ENCODE measurements at places on chromosomes 7 and 10.
A peak's percentile ranks its signal among the peaks of the same experiment; 100 is the strongest.

GRCh38 chr10:32000937-32001336 is 55.3 kb downstream of the KIF5B start:
- DNase-seq, result no peak

DNA sequence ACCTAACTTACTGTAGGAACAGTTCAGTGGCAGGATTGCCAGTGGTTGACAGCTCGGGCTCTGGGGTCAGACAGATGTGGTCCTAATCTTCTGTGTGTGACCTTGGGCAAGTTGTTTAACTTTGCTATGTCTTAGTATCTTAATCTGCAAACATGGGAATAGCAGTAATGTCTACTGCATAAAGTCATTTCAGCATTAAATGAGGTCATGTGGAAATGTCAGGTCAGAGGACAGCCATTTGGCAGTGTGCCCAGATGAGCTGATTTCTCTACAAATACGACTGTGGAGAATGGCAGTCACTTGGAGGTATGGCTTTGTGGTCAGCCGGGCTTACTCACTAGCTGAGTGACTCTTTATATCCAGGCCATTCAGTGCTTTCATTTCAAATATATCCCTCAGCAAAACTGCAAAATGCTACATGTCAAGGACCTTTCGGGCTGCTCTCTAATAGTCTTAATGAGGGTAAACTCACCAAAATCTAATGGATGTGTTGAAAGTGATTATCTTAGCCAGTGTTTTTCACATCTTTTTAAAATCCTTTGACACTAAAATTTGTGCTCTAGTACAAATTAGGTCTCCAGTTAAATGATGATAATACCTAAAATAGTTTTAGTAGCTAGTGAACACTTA is 171.4 kb downstream of the ST7 start:
- peak; percentile 76 for DNase-seq

- DNase-seq, result no peak
These were observed 6.8 kb downstream of the TBATA start for GRCh38 chr10:70778267-70778924.

- peak; percentile 95 for DNase-seq
These were observed 94.4 kb upstream of the INSIG1 start for GRCh38 chr7:155203059-155203881.

- peak; percentile 97 for DNase-seq
These were observed 1.3 kb downstream of the ZNRF2 start for GRCh38 chr7:30285536-30286284.

GRCh38 chr7:133587903-133588302 is 335.0 kb downstream of the EXOC4 start:
- no peak for DNase-seq

DNA sequence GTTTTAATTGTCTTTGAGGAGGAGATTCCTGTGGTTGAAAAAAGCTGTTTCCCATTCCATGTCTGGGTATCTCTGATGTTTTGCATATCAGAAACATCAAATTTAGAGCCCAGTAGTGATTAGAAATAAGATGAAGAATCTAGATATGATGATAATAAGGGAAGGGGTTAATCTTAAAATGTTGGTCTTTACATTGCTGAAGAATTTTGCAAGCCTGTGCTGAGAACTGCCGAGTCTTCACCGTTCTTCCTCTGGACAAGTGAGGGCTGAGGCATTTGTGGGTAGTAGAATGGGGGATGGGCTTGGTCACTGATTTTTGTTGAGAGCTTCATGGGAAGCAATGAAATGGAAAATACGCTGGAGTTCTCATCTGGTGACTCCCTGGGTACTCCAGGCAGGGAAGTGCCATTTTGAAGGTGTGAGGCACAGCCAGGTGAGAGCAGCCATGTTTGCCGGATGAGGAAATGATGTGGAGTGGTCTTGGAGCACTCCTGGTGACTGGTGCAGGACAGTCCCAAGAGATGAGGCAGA is 10.2 kb downstream of the TCF7L2 start:
- no peak for DNase-seq

DNA sequence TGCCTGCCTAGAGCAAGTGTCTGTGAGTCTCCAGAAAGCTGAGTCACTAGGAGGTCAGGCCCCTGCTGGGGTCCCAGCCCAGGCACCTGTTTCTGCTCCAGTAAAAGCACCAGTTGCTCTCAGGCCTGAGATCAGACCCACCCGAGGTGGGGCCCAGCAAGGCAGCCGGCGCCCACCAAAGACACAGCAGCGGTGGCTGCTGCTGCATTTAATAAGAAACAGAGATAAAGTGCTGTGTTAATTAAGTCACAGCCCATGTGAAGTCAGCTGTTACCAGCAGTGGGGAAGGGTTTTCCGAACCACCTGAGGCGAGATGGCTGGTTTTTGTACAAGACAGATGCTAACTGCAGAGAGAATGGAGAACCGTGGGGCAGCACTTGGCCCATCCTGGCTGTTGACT is 12.1 kb upstream of the LRRC18 start:
- DNase-seq, result no peak

DNA sequence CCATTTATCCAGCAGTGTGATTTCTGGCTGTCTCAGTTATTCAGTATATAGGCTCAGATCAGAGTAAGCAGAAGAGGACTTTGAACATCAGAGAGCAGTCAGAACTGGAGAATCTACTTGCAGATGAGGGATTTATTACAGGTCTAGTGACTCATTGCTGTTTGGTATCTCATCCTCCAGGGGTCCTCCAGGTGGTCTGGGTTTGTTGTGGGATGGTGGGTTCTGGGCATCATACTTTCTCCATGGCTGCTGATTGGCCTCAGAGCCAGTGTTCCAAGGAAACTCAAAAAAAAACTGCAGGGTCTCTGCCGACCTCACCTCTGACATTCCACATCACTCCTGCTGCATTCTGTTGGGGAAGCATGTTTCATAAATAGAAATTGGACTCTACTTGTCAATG is 214.8 kb downstream of the CNTNAP2 start:
- DNase-seq, result no peak

- DNase-seq, result peak; percentile 76
These were observed 11.5 kb upstream of the DLD start for GRCh38 chr7:107879400-107880035.

- DNase-seq, result no peak
These were observed 283.8 kb downstream of the GATA3 start for GRCh38 chr10:8338177-8338766.

GRCh38 chr7:42180806-42181205 is 56.2 kb downstream of the GLI3 start:
- DNase-seq, result no peak

DNA sequence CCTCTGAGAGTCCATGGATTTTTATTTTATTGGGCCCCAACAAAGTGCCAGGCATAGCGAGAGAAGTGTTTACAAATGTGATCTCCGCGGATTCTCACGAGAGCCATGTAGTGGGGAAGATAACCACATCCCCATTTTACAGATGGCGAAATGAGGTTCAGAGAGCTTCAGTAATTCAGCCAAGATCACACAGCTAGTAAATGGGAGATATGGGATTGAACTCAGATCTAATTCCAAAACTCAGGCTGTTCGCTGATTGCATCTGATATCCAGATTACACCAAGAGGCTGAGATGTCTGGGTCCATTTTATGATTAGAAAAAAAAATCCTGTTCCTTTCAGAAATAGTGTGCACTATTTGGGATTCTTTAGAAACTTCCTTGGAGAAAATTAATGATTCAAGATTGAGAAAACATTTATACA is 1.3 kb downstream of the FAS start:
- peak; percentile 78 for DNase-seq

DNA sequence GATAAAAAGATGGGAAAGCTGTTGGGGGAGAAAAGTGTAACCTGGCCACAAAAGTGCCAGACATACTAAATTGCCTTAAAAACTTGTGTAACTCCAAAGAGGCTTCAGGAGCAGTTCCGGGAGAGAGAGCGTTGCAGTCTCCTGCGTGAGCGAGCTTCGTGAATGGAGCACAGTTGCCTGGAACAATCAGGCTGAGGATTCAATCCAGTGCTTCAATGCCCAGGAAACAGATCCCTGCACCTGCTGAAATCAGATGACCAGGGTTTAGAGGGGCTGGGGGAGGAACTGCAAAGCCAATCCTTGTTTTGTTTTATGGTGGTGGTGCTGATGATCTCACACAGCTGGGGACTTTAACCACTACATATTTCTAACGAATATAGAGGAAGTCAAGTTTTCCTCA is 398.3 kb downstream of the DPP6 start:
- DNase-seq, result no peak

DNA sequence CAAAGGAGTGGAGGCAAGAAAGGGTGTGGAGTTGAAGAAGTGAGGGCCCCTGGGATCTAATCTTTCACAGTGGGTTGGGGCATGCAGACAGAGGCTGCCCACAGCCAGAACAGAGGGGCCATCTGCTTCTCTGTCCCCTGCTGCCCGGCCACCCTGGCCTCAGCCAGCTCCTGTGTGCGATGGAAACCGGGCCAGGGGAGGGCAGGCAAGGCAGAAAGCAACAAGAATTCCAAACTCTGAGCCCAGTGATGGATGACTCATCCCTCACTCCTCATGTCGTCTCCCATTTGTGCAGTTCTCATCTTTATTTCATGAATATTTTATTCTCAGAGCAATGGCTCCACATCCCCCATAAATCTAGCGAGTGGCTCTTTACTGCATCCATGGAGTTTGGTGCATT is 757.1 kb downstream of the GRID1 start:
- no peak for DNase-seq

- DNase-seq, result no peak
These were observed 112.5 kb downstream of the MYOF start for GRCh38 chr10:93369588-93370164.

GRCh38 chr7:125820495-125820894 is 890.9 kb upstream of the POT1 start:
- DNase-seq, result no peak

DNA sequence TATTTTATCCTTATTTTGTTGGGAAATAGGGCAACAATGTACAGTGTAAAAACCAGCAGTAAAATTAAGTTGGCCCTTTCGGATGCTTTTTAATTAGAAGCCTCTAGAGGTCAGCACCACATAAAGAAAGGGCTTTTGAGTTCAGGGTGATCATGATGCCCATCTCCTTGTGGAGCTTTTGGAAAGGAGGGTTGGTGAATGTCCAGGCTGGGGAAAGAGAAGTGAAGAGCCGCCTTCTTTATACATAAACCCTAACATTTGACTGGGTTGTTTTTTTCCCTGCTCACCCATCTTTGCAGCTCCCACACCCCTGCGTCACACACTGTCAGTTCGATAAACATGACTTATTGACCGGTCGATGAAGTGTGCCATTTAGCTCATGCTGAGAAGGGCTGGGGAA is 29.8 kb downstream of the MTURN start:
- peak; percentile 84 for DNase-seq

DNA sequence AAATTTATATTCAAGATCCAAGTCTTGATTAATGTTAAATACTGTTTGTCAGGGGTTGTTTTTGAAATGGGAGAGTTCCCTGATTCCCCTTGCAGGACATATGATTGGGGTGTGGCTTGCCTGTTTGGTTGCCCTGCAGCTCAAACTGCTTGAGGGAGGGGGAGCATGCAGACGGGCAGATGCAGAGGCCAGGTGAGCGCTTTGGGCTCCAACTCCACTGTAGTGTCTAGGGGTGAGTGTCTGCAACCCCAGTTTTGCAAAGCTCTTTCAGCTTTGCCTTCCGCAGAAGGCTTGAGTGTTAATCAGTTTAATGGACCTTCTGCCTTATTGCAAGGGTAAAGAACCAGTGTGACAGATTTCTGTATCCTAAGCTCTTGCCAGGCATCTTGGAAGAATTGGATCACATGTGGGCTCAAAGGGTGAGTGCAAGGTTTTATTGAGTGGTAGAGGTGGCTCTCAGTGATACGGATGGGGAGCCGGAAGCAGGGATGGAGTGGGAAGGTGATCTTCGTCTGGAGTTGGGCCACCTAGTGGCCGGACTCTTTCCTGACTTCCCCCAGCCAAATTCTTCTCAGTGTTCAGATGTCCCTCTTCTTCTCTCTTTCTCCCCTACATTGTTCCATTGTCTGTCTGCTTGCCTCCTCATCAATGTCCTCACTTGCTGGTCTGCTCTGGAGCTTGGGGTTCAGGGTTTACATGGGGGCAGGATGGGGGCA is 479.7 kb downstream of the ATRNL1 start:
- peak; percentile 15 for DNase-seq

GRCh38 chr7:137130751-137131158 is 212.8 kb downstream of the PTN start:
- DNase-seq, result no peak

DNA sequence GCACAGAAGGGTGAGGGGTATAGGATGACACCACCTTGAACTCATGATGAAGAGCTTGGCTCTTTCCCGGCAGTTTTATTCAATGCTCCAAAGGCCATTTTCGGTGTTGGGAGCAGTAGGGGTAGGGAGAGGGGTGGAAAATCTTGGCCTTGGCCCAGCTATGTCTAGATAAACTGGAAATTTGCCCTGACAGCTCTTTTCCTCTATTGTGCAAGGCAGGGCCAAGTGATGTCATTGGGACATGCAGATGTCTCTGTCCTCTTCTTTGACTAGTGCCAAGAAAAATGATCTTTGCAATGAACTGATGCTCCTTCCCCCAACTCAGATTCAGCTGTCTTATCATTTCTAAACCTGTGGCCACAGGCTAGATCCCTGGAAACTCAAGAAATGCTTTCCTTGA is 27.7 kb upstream of the PRKCQ start:
- DNase-seq, result no peak

- no peak for DNase-seq
These were observed 24.0 kb downstream of the GSTO2 start for GRCh38 chr10:104293011-104293410.

- DNase-seq, result no peak
These were observed 180.1 kb downstream of the TCF7L2 start for GRCh38 chr10:113130014-113130641.

GRCh38 chr7:93350338-93350737 is 118.2 kb downstream of the VPS50 start:
- no peak for DNase-seq

DNA sequence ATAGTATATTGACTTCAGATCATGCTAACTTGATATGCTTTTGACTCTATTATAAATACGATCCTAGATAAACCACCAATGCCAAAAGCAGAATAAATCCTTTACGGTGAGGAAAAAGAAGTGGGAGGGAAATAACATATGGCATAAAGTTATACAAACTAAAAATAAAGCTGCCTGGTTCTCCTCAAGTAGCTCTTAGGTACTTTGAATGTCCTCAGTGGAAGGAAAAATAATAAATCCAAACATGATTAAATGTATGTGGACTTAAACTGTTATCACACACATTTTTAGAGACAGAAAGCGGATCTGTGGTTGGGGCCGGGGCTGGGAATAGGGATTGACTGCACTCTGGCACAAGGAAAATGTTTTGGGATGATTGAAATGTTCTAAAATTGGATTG is 23.6 kb downstream of the EEPD1 start:
- DNase-seq, result no peak

DNA sequence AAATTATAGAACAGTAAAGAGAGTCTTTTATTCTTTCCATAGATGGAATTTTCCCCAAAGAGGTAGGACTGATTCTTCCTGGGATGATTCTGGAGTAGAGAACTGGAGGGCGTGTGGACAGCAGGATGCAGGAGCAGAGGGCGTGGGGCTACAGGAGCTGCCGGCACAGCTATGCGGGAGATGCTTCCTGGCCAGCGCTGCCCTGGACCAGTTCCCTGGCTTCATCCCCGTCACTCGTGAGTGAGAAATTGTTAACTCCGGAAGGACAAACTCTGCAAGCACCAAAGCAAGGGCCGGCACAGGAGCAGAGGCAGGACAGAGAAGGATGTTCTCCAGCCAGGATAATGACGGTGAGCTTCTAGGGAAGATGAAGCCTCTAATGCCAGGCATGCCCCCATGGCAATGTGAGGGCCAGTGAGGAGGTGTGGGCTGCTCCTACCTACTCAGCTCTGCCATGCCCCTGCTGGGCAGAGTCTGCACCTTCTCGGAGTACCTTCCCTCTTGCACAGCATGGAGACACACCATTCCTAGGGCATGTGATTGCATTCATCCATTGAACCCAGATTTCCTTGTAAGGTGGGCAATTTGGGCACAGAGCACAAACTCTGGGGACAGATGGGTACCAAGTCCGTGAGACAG is 760.9 kb upstream of the IGFBP3 start:
- DNase-seq, result no peak

- DNase-seq, result no peak
These were observed 31.3 kb upstream of the SHH start for GRCh38 chr7:155843426-155844018.
